ENCODE measurements at places on chromosomes 5 and 9. TPM values are rescaled to one million over a fixed set of nuclear protein-coding genes. Genes with fewer than 3 reads are reported as not detected.

Gene SOWAHA
- not detected for total RNA-seq

Gene IPO11
- total RNA-seq: 26.6 TPM

Gene ZNF454
- not detected for total RNA-seq

Gene MARVELD2
- 0.42 TPM for total RNA-seq

Gene ZNF79
- 14.2 TPM for total RNA-seq

Gene FBXL7
- total RNA-seq: not detected

Gene PCDHGA7
- total RNA-seq: 0.28 TPM

Gene TIMD4
- total RNA-seq: 4.9 TPM

Gene SPINK5
- not detected for total RNA-seq

Gene RAB24
- 46.6 TPM for total RNA-seq

Gene SLC2A8
- 4.1 TPM for total RNA-seq

Gene ANKRD55
- total RNA-seq: 0.71 TPM

Gene TMEM174
- total RNA-seq: not detected

All from activated naive CD8-positive, alpha-beta T cell treated with anti-CD3 and anti-CD28 coated beads, Interleukin-2, amount 10 ng/mL, durations not matched to agents 7 days and 5 days (primary cell).